ENCODE measurements at places on chromosomes 12 and 14.
A peak's percentile ranks its signal among the peaks of the same experiment; 100 is the strongest.

DNA sequence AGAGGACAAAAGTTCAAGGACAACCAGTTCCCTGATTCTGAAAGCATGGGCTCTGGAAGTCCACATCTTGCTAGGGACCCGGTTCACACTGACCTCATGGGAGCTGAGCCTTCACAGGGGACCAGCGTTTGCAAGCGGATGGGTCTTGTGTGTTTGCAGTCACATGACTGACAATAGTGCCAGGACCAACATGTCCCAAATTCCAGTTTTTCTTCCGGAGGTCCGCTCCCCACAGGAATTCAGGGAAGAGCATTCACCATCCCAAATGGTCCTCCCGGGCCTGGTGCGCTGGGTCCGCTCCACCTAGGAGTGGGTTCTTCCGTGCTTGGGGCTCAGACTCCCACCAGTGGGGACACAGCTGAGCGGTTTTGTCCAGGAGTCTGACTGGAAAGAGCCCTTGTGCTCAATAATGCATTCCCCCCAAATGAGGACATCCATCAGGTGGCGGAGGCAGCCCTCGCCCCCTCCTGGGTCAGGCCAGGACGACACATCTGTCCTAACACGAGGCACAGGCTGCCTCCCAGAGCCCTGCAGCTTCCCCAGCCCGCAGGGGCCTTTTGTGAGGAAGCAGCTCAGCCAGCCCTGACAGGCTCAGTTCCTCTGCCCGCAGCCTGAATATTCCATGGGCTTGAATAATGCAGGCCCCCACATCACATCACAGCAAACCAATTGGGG lies 91.8 kb upstream of the BCL11B start:
- no peak for DNase-seq

GRCh38 chr14:53010193-53011040 lies 59.6 kb upstream of the FERMT2 start:
- DNase-seq, result no peak

DNA sequence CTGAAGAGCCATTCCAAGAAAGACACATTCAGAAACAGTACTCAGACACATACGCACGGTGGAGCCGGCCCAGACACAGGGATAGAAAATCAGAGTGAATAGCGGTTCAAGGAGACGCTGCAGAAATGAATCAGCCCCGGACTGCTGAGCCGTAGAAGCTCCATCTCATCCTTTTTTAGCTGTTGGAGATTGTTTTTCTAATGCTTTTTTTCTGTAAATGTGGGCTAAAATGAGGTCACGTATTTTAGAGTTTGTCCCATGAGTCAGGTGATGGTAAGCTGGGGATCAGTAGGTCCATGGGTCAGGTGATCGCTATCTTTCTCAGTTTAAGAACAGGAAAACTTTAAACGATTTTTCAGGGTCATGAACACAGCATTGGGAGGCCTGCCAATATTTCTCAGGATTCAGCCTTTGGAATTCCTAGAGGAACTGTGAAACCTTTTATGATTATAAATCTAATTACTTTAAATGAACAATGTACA lies 202.4 kb downstream of the ITPR2 start:
- DNase-seq, result peak; percentile 91

DNA sequence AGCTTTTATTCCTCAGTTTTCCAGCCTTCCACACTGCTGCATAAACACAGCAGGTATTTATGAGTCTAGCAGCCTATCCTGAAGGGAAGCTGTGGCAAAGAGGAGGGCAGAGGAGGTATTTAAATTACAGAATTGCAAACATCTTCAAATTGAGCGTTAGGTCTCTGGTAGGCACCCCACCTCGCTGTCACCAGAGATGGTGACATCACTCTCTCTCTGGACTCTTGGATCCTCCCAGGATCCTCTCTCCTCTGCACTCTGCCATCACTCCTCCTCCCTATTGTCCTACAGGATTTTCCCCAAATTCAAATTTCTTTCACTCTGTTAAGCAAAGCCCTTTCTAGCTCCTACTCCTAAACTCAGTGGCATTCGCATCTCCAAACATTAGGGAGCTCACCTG lies 6.7 kb downstream of the PLEKHD1 start:
- no peak for DNase-seq

DNA sequence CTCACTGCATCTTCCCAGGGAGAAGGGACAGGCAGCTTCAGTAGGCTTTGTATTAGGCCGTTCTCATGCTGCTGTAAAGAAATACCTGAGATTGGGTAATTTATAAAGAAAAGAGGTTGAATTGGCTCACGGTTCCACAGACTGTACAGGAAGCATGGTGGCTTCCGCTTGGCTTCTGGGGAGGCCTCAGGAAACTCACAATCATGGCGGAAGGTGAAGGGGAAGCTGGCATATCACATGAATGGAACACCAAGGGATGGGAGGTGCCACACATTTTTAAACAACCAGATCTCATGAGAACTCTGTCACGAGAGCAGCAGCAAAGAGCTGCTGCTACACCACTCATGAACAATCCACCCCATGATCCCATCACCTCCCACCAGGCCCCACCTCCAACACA lies 182.2 kb upstream of the SFSWAP start:
- DNase-seq, result no peak

GRCh38 chr12:98418357-98419075 lies 96.9 kb upstream of the TMPO start:
- peak; percentile 95 for DNase-seq

Data from HS-27A (cell line).